ENCODE measurements at places on chromosomes 11 and 22.

GRCh38 chr11:43853781-43854180 lies 26.9 kb upstream of the ALKBH3 start:
- DNase-seq, result no peak

DNA sequence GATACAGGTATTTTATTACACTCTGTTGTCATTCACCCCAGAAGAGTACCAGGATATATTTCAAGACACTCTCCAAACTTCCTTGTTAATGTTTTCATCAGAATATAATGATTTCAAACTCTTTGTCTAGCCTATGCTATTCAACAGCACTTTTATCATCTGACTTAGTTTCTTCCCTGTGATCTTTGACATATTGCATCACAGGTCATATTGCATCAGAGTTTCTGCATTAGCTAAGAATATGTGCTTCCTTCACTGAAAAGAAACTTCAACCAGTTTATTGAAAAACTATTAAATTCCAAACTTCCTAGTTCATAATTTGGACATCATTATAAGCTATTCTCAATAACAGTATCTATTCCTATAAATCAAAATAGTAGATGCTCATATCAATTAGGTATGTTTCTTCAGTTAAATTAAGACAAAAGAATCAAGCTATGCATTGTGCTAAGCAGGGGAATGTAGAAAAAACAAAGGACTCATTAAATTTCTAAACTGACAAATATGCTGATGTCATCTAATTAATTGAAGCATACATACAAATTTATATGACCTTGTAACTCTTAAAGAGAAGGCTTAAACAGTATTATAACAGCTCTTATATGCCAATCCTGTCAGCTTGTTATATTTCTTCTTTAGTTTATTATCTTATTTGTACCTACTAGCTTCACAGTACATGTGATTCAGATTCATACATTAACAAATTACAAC lies 361.8 kb upstream of the LUZP2 start:
- DNase-seq, result no peak

GRCh38 chr22:27827604-27828587 lies 26.3 kb upstream of the MN1 start:
- DNase-seq, result no peak

GRCh38 chr22:25406510-25407210 lies 157.8 kb upstream of the GRK3 start:
- no peak for DNase-seq

- DNase-seq, result no peak
Observed at GRCh38 chr11:32555091-32555490, 28.5 kb upstream of the EIF3M start.

GRCh38 chr11:6566704-6567370 lies 36.6 kb downstream of the RRP8 start:
- DNase-seq, result no peak

DNA sequence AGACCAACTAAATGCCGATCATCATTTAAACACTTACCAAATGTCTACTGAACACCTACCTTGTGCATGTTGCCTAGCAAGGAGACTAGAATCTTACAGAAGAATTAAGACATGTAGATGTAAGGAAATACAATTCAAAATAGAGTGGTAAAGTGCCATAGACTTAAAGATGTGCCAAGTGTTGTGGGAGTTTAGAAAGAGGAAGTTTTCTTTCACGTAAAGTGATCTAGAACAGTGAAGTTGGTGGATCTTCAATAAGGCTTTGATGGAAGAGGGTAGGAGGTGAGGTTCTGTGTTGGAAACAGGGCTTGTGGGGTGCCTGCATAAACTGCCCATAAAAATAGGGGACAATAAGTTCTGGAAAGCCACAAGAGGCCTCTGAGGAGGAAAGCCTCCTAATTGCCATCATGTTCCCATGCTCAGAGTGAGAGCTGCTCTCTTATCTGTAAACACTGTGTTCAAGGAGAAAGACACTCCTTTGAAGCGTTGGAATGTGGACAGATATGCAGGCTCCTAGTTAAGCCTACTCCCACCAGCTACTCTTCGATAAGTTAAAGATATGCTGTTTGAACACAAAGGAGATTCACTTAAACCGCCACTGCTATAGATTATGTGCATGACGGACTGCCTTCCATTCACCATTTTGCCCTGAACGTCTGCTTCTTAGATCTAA lies 66.7 kb downstream of the HSD17B12 start:
- DNase-seq, result no peak

DNA sequence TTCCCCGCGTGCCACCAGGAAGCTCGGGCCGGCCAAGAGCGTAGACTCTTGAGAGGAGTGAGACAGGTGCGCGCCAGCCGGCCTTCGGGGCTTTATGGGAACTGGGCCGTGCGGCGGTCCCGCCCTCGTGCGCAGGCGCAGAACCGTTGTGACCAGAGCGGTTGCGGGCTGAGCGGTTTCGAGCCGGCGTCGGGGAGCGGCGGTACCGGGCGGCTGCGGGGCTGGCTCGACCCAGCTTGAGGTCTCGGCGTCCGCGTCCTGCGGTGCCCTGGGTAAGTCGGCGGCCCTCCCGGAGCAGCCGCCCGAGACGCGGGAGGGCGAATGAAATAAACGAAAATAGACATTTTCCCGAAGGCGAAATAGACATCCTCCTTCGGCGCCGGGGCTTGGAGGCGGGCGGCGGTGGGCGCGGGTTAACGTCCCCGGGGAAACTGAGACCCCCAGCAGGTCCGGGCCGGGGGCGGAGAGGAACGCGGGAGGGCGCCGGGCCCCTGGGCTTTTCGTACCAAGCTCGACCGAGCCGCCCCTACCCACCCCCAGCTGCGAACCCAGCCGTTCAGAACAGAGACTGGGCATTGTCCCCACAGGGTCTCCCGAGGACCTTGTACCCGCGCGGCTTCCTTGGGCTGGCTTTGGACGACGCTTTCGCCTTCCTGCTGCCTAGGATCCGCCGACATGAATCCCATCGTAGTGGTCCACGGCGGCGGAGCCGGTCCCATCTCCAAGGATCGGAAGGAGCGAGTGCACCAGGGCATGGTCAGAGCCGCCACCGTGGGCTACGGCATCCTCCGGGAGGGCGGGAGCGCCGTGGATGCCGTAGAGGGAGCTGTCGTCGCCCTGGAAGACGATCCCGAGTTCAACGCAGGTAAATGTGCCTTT lies at the start of gene ASRGL1:
Gene ASRGL1 (plus strand): TSS at position 146 of the 879 bp plus-strand sequence. CDS start 530 bp downstream, at position 676.
- DNase-seq, result peak; percentile 89

- DNase-seq, result no peak
Observed at GRCh38 chr11:65132238-65132987, 1.9 kb downstream of the SYVN1 start.

DNA sequence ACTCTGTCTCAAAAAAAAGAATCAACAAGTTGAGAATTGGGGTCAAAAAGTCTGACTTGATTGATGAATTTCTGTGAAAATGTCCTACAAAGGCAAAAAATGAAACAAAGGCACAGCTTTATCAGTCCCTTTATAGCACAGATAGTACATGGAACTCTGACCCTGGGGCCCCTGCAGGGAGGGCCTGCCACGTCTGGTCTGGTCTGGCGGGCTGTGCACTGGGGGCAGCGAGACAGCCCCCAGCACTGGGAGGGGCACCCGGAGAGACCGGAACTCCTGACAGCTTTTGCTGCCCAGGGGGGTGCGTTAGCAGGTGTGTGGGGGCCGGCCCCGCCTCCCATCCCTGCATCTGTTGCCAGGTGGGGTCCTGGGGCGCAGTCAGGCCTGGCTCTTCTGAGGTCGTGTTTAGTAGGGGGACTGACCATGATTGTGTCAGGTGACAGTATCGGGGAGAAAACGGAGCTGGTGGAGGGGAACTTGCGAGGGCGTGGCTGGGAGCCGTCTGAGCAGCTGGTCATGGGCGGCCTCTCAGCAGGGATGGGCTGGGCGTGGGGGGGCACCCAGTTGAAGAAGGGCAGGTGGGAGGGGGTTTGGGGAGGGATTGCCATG lies 51.7 kb downstream of the GRAMD4 start:
- no peak for DNase-seq

- DNase-seq, result no peak
Observed at GRCh38 chr11:26761361-26761809, 39.5 kb upstream of the SLC5A12 start.

GRCh38 chr11:986952-987305 lies 49.6 kb downstream of the MUC6 start:
- no peak for DNase-seq

GRCh38 chr11:77442394-77443053 lies 31.4 kb downstream of the PAK1 start:
- no peak for DNase-seq

- no peak for DNase-seq
Observed at GRCh38 chr11:67276781-67277230, 10.5 kb downstream of the GRK2 start.

DNA sequence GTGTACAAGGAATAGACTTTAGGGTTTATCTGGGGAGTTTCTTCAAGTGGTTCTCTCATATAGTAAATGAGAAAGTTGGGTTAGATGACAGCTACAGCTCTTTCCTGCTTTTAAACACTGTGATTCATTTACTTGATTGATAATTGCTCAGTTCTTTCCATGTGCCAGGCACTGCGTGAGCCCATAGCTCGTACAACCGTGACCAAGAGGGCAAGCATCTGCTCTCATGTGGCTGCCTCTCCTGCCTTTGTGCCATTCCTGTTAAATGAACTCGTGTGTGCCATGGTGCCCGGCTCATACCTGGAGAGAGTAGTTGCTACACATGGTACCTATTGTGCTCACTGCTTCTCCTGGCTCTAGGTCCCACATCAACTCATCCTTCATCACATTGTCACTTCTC lies 206.3 kb downstream of the SNX19 start:
- DNase-seq, result no peak

GRCh38 chr11:117730208-117730800 lies 66.7 kb downstream of the DSCAML1 start:
- no peak for DNase-seq

- no peak for DNase-seq
Observed at GRCh38 chr11:100515087-100515486, 172.0 kb upstream of the ARHGAP42 start.

GRCh38 chr11:24286238-24286637 lies 210.6 kb upstream of the LUZP2 start:
- no peak for DNase-seq

DNA sequence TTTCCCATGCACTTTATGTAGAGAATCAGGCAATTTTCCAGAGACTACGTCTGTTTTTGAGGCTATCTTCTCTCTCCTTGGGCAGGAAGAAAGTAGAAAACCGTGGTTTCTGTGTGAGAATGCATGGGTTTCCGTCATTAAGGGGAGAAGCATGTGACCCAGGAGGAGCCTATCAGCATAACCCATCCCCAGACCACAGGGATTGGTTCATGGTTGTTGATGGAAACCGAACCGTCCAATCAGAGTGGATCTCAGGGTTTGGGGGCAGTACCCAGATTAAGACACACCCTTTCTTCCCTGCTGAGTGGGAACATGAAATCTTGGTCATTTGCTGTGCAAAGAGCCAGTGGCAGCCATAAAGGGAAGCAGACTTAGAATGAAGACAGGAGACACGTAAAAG lies 517.8 kb downstream of the MN1 start:
- DNase-seq, result no peak

DNA sequence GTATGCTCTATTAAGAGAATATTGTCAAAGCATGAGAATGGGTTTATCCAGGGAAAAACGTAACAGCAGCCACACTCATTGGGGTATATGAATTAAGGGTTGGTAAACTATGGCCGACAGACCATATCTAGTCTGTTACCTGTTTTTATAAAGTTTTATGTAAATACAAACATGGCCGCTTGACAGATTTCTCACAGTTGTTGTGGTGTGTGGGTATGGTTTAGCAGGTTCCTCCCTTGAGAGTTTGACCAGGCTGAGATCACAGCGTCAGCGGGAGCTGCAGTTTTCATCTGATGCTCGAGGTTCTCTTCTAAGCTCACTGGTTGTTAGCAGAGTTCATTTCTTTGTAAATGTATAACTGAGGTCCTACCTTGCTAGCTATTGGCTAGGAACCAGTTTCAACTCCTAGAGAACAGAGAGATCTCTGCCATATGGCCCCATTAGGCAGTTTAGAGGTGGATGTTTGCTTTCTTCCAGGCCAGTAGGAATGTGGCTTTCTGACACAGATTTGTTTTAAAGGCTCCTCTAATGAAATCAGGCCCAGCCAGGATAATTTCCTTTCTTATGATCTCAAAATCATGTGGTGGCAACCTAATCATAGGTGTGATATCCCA lies 45.5 kb upstream of the GRIK4 start:
- no peak for DNase-seq

- DNase-seq, result no peak
Observed at GRCh38 chr11:73989156-73989555, 6.5 kb upstream of the UCP2 start.

GRCh38 chr11:121515335-121515671 lies 62.5 kb upstream of the SORL1-AS1 start:
- DNase-seq, result no peak

- DNase-seq, result no peak
Observed at GRCh38 chr11:63845911-63846310, 7.0 kb downstream of the MARK2 start.

DNA sequence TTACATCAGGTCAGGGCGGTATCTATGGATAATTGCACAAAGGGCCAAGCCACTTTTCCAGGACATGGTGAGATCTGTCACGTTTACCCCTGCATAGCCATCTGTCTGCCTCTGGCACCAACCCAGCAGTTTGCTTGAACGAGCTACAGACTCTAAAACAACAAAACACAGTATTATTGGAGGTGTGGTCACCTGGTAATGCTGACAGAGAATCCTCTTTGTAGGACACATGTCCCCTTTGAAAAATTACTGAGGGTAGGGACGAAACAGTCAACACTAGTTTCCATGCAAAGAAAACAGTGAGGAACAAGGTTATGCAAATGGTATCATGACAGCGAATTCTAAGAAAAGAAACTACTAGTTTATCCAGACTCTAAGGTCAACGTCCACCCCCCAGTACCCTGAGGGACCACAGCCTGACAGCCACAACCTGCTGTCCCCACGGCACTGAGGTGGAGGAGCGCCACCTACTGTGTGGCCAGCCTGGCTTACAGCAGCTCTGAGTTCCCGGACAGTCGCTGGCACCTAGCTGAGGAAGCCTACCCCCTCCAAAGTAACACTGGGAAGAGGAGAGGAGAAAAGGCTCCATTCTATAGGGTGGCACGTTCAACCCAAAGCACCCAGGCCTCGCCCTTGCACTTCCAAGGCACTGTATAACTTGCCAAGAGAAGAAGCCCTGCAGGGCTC lies 117.4 kb upstream of the BID start:
- DNase-seq, result no peak

DNA sequence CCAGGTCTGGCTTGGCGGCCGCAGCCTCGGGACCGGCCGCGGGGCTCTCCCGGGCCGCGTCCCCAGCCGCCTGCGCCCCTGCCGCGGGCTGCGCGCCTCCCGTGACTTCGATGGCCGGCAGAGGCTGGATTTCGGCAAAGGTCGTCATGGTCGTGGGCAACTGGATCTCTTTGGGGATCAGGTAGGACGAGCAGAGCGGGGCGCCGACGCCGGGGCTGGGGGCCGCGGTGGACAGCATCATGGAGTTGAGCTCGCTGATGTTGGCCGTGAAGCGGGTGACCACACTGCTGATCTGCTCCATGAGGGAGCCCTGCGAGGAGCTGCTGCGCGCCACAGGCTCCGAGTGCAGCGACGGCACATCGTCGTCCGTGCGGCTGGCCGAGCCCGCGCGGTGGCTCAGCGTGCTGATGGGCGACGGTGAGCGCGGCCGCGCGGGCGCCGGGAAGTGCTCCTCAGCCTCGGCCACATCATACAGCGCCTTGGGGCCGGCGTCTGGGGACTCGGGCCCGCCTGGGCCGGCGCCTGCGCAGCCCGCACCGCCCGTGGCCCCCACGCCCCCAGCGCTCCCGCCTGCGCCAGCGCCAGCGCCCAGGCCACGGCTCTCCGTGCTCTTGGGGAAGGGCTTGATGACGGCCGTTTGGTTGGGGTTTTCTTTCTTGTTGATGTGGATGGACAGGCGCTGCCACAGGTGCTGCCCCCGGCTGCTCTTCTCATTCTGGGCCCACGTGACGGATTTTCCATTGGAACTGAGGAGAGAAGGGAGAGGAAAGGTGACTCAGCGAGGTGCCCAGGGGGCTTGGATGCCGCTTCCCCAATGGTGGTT lies 171.4 kb upstream of the CTSC start:
- peak; percentile 52 for DNase-seq

- DNase-seq, result no peak
Observed at GRCh38 chr11:129817534-129818051, 1.9 kb downstream of the TMEM45B start.
